ENCODE measurements at places on chromosomes 1 and 21. TPM values are rescaled to one million over a fixed set of nuclear protein-coding genes. Genes with fewer than 3 reads are reported as not detected.

GRCh38 chr21:42455196-42455595, 40.8 kb downstream of the RSPH1 start:
- DNase-seq: no peak

GRCh38 chr1:223344491-223344890, 19.5 kb downstream of the SUSD4 start:
- DNase-seq: no peak

FCRLB gene
- 0.58 TPM for polyA plus RNA-seq

DNA sequence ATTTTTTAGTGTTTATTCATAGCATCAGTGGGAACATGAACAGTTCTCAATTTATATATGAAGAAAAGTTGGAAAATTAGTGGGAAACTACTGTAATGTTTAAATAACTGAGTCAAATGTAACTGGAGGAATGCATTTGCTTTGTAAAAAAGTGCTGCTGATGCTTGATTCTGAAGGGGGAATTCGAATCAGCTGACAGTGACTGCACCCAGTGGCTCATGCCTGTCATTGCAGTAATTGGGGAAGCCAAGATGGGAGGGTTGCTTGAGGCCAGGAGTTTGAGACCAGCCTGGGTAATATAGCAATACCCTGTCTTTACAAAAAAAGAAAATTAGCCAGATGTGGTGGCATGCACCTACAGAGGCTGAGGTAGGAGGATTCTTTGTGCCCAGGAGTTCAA, 398.4 kb downstream of the ZP4 start:
- DNase-seq: no peak

DNA sequence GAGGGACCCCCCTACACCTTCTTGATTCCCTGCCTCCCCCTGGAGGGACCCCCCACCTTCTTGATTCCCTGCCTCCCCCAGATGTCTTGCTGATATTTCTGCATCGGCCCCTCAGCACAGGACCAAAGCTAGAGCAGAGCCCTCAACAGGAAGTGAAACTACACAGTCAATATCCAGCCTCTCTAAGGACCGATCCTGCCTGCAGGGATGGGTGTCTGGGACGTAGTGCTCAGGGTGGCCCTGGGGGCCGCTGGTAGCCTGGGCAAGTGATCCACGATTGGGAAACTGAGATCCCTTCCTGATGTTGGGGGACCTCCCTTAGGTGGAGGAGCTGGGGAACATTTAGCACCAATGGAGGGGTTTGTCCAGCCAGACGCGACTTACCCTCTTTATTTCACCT, 3.9 kb upstream of the LEFTY2 start:
- no peak for DNase-seq

DNA sequence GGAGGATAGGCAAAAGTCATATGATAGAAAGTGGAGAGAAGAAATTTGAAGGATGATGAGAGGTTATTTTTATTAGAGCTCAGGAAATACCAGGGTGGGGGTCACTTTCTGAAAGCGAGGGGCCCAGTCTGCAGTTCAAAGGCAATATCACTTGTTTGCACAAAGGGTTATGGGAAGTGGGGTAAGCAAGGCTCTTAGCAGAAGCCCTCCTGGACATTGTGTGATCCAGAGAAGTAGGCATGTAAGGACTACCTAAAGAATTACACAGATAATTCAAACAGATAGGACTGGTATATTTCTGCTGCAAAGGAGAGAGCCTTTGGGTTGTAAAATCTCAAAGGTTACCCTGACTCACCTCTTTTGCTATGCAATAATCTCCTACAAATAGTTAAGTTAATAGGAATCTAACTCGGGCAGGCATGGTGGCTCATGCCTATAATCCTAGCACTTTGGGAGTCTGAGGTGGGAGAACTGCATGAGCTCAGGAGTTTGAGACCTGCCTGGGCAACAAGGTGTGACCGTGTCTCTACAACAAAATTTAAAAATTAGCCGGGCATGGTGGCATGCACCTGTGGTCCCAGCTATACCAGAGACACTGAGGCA, 25.2 kb upstream of the PRRC2C start:
- DNase-seq: no peak

Measured in brain (organoid and tissue), 16 donors.